ENCODE measurements at places on chromosomes 1 and 21. TPM values are rescaled to one million over a fixed set of nuclear protein-coding genes. Genes with fewer than 3 reads are reported as not detected.

The WNT2B gene
- 0.12 TPM for total RNA-seq

The CYP4X1 gene
- total RNA-seq: 0.77 TPM

The HUNK gene
- 0.98 TPM for total RNA-seq

The OR2T2 gene
- total RNA-seq: not detected

The TMEM50A gene
- total RNA-seq: 102 TPM

The CELA2B gene
- not detected for total RNA-seq

The TAS1R1 gene
- total RNA-seq: not detected

The HES3 gene
- total RNA-seq: not detected

The SLFNL1 gene
- not detected for total RNA-seq

Measured in Daoy (cell line).